ENCODE measurements at places on chromosomes 1 and 21. TPM values are rescaled to one million over a fixed set of nuclear protein-coding genes. Genes with fewer than 3 reads are reported as not detected.
A peak's percentile ranks its signal among the peaks of the same experiment; 100 is the strongest.

PEX10 gene
- 20.7 TPM for polyA plus RNA-seq

SLC25A34 gene
- 0.19 TPM for polyA plus RNA-seq

RNF207 gene
- 27.6 TPM for polyA plus RNA-seq

DNA sequence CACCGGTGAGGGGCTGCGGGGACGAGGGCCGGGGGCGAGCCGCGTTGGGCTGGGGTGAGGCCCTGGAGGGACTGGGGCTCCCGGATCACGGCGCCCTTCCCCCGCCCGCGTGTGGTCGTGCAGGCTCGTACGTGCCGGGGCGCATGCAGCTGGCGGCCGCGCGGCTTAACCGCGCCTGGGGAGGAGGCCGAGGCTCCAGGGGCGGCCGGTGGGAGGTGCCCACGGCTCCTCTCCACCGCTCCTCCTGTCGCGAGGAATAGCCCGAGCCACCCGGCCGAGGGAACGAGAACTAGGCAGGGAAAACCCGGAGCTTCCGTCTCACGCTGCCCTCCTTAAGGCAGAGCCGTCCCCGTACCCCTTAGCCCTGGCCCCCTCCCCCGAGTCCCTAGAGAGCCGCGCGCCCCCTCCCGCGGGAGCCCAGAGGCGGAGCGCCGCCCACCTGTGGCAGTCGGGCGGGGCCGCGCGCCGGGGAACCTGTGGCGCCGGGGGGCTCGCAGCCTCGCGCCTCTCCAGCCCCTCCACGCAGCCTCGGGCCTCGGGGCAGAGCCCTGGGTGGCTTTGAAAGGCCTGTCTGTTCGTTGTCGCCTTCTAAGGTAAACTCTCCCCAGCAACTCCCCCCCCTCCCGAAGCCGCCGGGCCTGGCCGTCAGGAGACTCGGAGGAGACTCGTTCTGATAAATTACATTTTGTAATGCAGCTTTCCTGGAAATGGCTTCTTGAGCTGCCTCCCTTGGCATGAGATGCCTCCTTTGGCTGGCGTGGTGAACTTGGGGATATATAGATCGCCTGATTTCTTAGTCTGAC lies 746 bp downstream of the AK4 start:
- peak; percentile 38 for DNase-seq

DNA sequence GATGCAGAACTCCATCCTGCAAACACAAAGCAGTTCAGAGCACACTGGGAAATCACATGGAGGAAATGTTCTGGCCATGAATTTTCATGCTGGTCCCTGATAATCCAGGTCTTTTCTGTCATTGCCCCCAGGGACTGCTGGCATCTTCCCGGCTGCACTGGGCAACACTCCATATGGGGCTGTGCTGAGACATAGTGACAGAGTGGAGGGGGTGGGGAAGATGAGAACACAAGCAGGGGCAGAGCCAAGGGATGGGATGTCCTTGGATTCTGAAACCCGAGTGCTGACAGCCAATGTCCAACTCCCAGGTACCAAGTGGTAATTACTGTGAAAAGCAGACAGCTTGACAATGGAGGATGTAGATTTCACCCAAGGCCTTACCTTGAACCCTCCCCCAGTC lies 185.7 kb downstream of the HIVEP3 start:
- DNase-seq: no peak

- DNase-seq: no peak
Observed at GRCh38 chr21:32389337-32390015, 3.3 kb downstream of the URB1 start.

DNA sequence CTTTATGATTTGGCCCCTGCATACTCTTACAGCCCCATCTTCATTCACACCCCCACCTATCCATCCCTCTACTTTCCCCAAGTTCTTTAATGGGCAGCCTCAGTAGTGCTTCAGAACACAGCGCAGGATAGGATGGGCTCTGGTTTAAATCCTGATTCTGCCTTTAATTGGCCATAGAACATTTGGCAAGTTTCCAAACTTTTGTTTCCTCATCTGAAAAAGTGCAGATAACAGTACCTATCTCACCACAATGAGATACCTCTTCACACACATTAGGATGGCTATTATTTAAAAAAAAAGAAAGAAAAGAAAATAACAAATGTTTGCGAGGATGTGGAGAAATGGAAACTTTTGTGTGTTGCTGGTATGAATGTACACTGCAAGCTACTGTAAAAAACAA lies 142.5 kb upstream of the VANGL1 start:
- no peak for DNase-seq

GRCh38 chr1:242738702-242739645 lies 214.5 kb upstream of the PLD5 start:
- DNase-seq: no peak

DNA sequence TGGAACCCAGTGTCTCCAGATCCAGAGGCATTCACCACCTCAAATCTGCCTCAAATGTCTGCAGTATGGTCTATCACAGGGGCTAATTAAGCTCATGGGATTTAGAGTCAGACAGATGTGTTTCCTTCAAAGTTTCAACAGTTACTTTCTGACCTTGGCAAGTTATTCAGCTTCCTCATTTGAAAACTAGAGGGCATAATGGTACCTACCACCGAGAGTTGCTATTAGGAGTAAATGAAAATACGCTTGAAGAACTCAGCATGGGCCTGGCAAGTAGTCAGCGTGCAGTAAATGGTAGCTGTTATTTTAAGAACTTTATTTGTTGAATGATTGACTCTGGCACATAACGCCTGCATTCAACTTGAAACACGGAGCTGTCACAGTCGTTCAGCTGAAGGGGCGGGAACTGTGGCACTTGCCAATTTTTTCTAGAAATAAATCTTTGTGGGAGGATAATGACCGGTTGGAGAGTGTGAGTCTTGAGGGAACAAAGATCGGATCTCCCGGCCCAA lies 1.2 kb upstream of the CAP1 start:
- peak; percentile 40 for DNase-seq

GRCh38 chr1:145991735-145992412 lies 4.5 kb downstream of the TXNIP start:
- DNase-seq: no peak

DNA sequence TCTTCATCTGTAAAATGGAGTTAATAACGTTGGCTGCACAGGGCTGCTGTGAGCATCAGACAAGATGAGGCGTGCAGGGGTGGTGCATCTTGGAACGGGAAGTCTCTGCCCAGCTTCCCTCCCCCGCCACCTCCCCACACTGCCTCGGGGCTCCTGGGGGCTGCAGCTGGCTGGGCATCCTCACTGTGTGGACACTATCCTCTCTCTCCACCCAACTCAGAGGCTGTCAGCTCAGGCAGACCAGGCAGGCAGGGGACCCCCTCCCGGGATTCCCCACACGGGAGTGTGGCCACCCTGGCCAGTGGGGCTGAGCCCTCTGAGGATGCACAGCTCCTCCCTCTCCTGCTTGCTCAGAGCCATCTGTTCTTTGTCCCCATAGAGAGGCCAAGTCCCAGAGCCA lies 122.7 kb downstream of the CCDC185 start:
- no peak for DNase-seq

DNA sequence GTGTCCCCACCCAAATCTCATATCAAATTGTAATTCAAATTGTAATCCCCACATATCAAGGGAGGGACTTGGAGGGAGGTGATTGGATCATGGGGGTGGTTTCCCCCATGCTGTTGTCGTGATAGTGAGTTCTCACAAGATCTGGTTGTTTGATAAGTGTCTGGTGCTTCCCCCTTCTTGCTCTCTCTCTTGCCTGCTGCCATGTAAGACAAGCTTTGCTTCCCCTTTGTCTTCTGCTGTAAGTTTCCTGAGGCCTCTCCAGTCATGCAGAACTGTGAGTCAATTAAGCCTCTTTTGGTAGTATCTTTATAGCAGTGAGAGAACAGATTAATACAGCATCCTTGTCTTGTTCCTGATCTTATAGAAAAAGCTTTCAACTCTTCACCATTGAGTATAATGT lies 6.5 kb upstream of the LRRC39 start:
- no peak for DNase-seq

DNA sequence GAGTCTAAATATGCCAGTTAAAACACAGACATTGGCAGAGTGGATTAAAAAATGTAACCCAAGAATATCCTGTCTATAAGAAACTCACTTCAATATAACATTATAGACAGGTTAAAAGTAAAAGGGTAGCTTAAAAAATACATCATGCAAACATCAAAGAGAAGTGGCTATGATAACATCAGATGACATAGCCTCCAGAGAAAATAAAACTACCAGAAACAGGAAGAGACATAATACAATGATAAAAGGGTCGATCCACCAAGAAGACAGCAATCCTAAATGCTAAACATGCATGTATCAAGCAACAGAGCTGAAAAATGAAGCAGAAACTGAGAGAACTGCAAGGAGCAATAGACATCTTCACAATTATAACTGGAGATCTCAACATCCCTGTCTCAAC lies 190.2 kb upstream of the NR5A2 start:
- no peak for DNase-seq

GRCh38 chr1:112678605-112679004 lies 4.1 kb downstream of the MOV10 start:
- DNase-seq: no peak

All from A549 (cell line).